ENCODE measurements at places on chromosomes 16 and 17.

DNA sequence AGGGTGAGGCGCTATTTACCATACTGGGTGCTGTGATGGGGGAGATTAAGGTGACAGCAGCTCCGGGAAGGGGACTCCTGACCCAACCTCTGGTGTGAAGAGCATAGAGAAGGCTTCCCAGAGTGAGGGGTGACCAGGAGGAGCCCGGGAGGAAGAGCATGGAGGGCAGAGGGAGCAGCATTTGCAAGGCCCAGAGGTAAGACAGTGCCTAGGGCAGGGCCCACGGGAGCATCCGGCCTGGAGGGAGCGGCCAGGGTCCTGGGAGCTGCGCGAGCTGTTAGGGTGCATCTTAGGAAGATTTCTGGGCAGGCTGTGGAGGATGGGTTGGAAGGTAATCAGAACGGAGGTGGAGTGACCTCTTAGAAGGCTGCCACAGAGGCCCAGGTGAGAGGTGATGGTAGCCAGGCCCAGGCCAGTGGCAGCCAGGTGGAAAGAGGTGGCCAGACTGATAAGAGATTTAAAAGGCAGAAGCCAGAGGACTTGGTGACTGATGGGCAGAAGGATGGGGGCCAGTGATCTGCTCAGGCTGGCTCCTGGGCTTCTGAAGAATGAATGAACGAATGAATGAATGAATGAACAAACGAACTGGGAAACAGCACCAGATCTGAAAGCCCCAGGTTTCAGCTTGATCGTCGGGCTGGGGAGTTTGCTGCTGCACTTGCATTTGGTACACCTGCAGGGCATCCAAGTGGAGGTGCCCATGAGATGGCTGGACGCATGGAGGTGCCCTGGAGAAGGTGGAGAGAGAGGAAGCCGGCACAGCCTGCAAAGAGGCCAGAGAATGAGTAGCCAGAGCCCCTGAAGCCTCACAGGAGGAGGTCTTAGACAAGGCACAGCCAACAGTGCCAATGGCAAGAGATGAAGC lies 13.0 kb upstream of the TMEM92 start:
- no peak for DNase-seq

GRCh38 chr16:396605-397004 lies 394 bp upstream of the NME4 start:
- peak; percentile 39 for DNase-seq

- DNase-seq, result no peak
Observed at GRCh38 chr16:68814516-68814915, 28.8 kb upstream of the TANGO6 start.

GRCh38 chr16:79612207-79612606 lies 11.7 kb upstream of the MAF start:
- no peak for DNase-seq

DNA sequence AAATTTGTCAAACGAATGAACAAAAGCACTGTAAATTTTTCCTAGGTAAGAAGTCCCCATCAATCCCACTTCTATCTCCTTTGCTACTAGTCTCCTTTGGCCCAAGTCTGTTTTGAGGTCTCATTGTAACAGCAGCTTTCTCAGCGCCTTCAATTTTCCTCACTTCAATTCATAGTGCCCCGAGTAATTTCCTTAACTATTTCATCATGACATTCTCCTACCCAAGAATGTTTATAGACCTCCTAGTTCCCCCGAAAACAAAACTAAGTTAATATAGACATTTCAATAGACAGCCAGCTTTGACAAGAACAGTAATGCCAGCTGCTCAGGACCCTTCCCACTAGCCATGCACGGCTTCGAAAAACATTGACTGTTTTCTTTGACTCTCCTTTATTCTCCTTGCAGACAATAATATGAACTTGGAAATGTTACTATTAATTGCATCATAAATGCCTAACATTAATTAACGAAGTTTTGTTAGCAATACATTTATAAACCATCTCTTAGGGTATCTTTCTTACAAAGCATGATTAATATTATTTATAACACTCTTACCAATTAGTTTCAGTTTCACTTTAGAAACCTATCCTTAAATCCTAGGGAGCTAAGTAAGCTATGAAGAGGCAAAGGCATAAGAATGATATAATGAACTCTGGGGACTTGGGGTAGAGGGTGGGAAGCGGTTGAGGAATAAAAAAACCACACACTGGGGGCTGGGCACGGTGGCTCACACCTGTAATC lies 22.8 kb downstream of the GLG1 start:
- no peak for DNase-seq

DNA sequence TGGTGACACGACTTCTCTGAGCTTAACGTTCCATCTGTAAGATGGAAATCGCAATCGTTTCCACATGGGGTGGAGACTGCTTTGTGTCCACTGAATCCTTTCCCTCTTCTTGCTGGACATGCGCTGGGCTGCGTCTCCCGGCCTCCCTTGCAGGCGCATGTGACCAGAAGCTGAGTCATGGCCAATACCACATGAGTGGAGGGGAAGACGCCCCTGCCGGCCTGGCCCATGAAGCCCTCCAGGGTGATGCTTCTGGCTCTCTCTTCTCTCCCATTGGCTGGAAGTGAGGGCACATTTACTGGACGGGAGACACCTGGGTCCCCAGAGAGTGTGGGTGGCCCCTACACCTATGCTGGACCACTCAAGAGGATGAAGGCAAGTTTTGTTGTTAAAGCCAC lies 71.1 kb downstream of the DYNLRB2 start:
- no peak for DNase-seq

- DNase-seq, result no peak
Observed at GRCh38 chr17:43445009-43445589, 38.7 kb upstream of the DHX8 start.

DNA sequence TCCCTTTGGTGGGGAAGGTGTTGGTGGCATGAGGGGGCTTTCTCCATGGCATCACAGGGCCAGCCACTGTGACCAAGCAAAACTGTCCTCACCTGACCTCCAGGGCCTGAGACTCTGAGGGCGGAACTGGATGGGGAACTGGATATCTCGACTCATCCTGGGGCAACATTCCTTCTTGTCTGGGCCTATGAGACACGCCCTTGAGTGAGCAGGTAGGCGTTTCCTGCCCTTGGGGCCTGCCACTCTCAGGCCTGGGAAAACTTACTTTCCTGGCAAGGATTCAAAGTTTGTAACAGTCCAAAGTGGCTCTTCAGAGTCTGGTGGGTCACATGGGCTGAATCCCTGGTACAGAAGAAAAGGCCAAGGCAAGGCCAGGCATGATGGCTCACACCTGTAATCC lies 9.6 kb downstream of the MT1X start:
- no peak for DNase-seq

GRCh38 chr16:28212532-28212873 lies 738 bp upstream of the XPO6 start:
- DNase-seq, result no peak

GRCh38 chr16:73019457-73020362 lies 28.2 kb downstream of the ZFHX3 start:
- DNase-seq, result no peak

GRCh38 chr16:11985250-11985649 lies 8.7 kb downstream of the SNX29 start:
- no peak for DNase-seq

DNA sequence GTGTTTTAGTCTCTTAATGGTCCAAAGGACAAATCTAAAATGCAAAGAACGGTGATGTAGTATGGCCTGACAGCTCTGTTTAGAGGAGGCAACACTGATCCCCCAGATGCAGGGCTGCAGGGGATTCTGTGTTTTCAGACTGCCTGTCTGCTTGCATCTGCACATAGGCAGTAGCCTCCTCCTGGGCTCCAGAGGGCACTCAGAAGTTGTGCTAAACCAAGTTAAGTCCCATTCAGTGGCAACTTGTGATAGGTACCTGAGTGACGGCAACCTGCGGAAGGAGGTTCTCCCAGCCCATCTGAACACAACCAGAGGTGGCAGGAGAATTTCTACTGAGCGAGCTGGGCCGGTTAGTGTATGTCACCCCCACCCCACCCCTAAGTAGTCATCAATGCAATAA lies 9.9 kb downstream of the HAS3 start:
- DNase-seq, result no peak

DNA sequence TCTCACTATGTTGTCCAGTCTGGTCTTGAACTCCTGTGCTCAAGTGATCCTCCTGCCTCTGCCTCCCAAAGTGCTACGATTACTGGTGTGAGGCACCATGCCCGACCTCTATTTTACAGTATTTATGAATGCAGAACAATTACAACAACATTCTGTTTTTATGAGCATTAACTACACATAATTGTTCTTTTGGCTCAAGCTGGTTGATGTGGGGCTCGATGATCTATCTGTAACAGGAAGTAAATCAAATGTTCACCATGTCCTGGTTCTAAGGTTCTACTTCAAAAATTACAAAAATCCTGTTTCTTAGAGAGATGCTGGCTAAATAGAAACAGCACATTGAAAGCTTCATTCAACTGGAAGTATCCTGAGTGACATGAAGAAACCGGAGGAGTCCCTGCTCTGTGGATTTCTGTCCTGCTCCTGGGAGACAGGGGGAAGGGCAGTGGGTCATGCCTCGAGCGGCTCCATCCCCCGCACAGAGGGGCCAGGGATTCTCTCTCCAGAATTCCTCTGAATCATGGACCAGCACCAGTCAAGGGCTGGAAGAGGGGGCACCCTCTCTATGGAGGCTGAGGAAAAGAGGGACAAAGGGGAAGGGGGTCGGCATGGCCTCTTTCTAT lies 31.5 kb downstream of the FA2H start:
- DNase-seq, result no peak
